ENCODE measurements at places on chromosomes 11 and 22.

- DNase-seq, result no peak
These were observed 260.6 kb downstream of the CNTN5 start for GRCh38 chr11:99281331-99281730.

GRCh38 chr11:6419009-6419631 is at the start of gene APBB1:
Gene APBB1 (minus strand): TSS chr11:6419094. CDS start chr11:6411347, 7,747 bp downstream.
- peak; percentile 84 for DNase-seq

- DNase-seq, result peak; percentile 86
These were observed 826 bp upstream of the EEF1G start for GRCh38 chr11:62574363-62575071.

GRCh38 chr22:35616043-35616442 is 1.1 kb downstream of the MB start:
- no peak for DNase-seq

DNA sequence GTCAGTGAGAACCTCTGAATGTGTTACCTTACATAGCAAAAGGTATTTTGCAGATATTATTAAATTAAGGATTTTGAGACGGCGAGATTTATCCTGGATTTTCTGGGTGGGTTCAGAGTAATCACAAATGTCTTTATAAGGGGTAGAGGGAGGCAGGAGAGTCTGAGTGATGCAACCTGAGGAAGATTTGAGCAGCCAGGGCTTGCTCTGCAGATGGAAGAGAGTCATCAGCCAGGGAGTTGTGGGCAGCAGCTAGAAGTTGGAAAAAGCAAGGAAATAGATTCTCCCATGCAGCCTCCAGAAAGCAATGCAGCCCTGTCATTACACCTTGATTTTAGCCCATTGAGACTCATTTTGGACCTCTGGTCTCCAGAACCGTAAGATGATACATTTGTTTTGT is 4.1 kb upstream of the WDR74 start:
- DNase-seq, result no peak

GRCh38 chr22:36365020-36365411 is 22.8 kb downstream of the MYH9 start:
- DNase-seq, result no peak

DNA sequence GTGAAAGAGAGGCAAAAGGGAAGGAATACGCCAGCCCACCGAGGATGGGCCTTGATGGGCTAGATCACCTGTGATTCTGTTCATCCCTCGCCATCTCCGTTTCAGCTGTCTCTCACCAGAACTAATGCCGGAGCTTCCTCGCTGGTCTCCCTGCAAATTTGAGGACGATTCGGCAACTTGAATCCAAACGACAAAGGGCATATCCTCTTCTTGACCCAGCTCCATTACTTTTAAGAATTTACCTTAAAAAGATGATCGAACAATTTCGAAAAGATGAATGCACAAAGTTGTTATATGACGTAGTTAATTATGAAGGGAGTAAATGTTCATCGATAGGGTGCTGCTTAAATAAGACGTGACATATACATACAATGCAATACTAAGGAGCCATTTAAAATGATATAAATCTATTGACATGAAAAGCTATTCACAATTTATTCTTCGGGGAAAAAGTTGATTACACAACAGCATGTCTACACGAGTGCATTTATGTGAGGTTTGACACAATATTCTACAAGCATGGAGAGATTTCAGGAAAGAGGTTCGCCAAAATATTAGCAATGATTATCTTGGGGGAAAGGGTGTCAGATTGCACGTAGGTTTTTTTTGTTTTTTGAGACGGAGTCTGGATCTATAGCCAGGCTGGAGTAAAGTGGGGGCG is 937 bp upstream of the FAM168A start:
- DNase-seq, result no peak

GRCh38 chr11:110337570-110338193 is 41.3 kb upstream of the RDX start:
- no peak for DNase-seq

DNA sequence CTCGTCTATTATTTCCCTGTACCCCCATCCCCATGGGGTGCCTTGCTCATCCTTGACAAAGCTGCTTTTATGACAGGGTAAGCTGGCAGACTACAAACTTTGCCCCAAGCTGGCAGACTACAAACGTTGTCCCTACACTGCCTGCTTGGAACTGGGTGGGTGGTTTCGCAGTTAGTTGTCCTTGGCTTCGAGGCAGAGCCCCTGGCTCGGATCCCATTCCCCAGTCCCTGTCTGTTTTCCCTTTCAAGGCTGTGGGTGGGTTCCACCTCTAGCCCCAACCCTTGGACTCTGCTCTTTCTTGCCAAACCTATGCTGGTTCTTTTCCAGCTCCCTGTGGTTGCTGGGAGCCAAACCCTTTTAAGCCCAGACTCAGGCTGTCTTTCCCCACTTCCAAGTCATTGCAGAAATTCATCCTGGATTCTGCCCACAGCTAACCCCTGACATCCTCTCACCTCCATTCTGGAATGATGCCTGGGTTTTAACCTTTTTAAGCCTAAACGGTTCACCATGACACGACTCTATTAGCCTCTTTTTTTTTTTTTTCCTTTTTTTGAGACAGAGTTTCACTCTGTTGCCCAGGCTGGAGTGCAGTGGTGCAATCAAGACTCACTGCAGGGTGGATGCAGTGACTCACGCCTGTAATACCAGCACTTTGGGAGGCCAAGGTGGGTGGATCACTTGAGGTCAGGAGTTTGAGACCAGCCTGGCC is 9.2 kb upstream of the RBM14 start:
- peak; percentile 30 for DNase-seq

GRCh38 chr22:32850591-32851517 is 49.3 kb downstream of the TIMP3 start:
- peak; percentile 59 for DNase-seq

GRCh38 chr11:10309163-10310093 is 4.6 kb downstream of the ADM start:
- no peak for DNase-seq

GRCh38 chr11:87125257-87125656 is 87.5 kb downstream of the TMEM135 start:
- DNase-seq, result no peak

DNA sequence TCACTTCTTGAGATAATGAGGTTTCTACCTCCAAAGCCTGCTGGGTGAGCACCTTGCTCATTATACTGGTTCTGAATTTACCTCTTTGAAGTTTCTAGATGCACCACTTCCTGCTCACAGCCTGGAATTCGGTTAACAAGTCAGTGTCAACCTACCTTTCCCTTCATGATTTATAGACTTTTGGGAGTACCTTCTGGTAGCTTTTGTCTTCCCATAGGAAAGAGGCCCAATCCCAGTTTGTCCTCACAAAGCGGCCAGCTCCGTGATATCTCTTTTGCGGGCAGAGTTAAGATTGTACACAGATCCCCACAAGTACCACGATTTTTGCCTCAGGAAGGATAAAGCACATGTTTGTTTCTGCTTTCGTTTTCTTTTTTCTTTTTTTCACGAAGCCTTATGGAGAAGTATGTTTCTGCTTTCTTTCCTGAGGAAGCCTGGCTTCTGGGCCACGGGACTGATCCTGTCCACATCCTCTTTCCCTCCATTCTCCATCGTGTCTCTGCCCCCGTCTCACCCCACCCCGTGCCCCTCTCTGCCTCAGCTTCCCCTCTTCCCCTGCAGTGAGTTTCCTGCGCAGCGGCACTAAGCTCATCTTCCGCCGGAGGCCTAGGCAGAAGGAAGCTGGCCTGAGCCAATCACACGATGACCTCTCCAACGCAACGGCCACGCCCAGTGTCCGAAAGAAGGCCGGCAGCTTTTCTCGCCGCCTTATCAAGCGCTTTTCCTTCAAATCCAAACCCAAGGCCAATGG is 5.7 kb upstream of the HINFP start:
- DNase-seq, result peak; percentile 63

DNA sequence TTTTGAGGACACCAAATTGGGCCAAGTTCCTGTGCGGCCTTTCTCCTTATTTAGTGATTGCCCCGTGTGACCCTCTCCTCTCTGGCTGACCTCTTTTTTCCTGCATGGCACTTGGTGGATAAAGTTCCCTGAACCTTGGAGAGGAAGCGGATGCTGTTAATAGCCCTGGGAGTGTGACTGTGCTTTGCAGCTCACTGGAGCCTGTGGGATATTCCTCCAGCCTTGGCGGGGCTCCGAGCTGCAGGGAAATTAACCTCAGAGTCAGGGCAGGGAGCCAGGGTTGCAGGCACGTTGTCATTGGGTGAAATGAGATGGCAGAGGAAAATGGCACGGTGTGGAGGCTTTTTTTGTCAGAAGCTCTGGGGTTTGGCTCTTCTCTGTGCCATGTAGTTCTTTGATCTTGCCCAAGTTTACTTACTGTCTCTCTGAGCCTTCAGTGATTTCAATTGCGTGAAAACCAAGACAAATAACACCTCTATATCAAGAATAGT is 965 bp downstream of the OR9Q1 start:
- DNase-seq, result no peak

DNA sequence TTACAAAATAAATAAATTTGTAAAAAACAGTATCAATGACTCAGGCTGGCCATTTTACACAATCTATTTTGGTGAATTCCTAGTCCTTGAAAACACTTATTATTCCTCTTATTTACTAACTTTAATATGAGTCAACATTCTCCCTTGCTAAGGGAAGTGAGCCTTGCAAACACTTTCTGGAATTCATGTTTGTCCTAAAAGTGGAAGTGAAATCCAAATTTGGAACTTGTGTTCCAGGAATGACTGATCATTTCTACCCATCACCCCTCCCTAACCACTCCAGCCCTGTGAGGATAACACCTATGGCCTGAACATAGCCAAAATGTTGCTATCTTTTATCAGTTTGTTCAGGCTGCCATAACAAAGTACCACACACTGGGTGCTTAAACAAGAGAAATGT is 83.1 kb downstream of the OR5AK2 start:
- DNase-seq, result no peak

DNA sequence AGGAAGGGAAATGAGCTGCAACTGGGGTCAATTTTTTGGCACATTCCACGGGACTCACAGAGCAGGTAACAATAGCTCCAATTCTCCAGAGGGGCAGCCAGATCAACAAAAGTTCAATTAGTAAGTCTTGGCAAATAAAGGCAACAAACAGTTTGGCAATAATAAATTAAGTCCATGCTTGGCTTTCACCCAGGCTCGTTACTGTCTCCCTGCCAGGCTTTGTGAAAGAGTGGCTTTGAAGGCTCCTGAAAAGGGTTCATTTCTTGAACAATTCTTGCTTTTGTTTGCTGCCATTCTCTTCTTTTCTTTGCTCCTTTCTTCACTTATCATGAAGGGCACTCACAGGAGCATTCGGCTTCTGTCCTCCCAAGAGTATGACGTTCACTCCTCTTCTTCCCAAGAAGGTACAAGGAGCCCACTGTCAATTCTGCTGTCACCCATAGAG is 123.3 kb downstream of the APIP start:
- DNase-seq, result peak; percentile 37

DNA sequence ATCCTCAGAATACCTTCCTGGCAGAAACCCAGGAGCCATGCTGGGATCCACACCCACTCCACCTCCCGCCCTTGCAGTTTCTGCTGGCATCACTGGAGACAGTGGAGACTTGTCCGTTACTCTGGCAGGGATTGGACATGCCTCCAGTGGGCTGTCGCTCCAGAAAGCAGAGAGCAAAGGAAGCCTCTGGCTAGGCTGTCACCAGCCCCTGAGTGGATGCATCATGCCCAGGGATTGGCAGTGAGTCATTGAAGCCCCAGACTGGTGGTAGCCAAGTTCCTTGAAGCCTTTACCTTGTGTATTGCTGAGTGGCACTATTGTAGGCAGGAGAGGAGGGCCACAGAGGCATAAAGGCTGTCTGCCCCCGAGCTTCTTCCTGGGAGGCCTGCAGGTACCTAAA is 34.8 kb upstream of the E2F8 start:
- DNase-seq, result no peak

DNA sequence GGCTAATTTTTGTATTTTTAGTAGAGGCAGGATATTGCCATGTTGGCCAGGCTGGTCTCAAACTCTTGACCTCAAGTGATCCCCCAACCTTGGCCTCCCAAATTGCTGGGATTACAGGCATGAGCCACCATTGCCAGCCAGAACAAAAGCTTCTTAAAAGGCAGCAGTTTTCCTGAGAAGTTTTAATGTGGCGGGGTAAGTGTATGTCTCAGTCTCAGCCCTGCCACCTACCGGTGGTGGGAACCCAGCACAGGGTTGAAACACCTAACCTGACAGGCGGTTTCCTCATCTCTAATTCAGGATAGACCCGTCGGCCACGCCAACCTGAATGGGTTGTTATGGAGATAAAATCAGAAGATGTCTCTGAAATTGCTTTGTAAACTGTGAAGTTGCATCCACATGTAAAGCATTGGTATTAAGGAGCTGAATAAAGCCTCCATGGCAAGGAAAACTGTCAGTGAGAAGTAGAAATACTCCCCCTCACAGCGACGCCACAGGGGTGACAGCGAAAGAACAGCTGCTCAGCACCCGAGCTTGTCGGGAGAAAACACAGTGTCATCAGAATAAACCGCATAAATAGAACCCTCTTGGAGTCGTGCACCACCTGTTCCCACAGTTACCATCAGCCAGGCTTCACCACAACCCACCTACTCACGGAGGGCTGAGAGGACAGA is 165.9 kb upstream of the NCAM1 start:
- no peak for DNase-seq

DNA sequence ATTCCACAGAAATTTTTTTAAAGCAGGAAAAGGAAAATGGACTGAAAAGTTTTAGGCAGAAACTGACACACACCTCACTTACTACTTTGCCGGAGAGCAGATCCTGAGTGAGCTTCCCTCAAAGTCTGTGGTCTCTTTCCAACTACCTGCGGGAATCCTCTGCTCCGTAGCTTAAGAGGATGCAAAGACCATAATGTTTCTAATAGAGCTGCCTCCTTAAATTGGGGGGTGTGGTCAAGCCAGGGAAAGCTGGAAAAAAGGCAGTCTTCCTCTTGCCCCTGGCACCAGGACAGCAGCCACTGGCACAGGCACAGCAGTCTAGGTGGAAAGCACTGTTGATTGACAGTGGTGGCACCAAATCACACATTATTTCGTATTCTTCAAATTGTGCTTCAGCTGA is at the start of gene ETS1:
Gene ETS1, minus strand, starts transcription at position 144 of the 400 bp plus-strand sequence. CDS start 14,428 bp downstream, outside the sequence.
- DNase-seq, result no peak

GRCh38 chr11:28383456-28383855 is 275.3 kb downstream of the METTL15 start:
- DNase-seq, result no peak

- DNase-seq, result peak; percentile 48
These were observed 193.6 kb downstream of the BUD13 start for GRCh38 chr11:116579031-116579653.

- DNase-seq, result no peak
These were observed 23.0 kb downstream of the SCN4B start for GRCh38 chr11:118129471-118130172.

All from head of caudate nucleus (tissue), 42 donors.